Hypothalamus (tissue), 51 donors: ENCODE measurements at places on chromosomes 1 and 21.
A peak's percentile ranks its signal among the peaks of the same experiment; 100 is the strongest.

DNA sequence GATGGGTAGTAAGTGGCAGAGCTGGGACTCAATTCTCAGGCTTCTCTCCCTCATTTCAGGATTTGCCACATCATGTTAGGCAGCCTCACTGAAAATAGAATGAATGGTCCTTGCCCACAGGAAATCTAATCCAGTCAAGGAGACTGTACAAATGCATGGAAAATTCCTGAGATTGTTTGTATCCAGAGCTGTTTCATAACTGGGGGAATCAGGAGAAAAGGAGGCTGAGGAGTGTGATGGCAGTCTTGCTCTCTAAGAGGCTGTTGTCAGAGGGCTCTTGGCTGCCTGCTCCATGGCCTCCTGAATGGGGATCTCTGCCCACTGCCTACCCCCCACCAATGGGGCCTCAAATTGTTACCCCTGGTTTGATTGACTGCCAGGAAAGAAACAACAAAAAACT lies 141.9 kb upstream of the TNR start:
- DNase-seq = no peak

GRCh38 chr1:180848191-180848590 lies 64.5 kb upstream of the KIAA1614 start:
- no peak for DNase-seq

- no peak for DNase-seq
These were observed 68.2 kb downstream of the POFUT2 start for GRCh38 chr21:45219517-45219916.

- DNase-seq = no peak
These were observed 54.6 kb upstream of the IPO9 start for GRCh38 chr1:201774224-201774982.

- DNase-seq = no peak
These were observed 51.4 kb downstream of the YARS1 start for GRCh38 chr1:32765570-32766327.

GRCh38 chr1:48017716-48018115 lies 20.5 kb upstream of the TRABD2B start:
- no peak for DNase-seq

- peak; percentile 65 for DNase-seq
These were observed 31.1 kb upstream of the PEX10 start for GRCh38 chr1:2443277-2444137.

GRCh38 chr1:207054491-207054890 lies 1.4 kb downstream of the PFKFB2 start:
- DNase-seq = no peak

DNA sequence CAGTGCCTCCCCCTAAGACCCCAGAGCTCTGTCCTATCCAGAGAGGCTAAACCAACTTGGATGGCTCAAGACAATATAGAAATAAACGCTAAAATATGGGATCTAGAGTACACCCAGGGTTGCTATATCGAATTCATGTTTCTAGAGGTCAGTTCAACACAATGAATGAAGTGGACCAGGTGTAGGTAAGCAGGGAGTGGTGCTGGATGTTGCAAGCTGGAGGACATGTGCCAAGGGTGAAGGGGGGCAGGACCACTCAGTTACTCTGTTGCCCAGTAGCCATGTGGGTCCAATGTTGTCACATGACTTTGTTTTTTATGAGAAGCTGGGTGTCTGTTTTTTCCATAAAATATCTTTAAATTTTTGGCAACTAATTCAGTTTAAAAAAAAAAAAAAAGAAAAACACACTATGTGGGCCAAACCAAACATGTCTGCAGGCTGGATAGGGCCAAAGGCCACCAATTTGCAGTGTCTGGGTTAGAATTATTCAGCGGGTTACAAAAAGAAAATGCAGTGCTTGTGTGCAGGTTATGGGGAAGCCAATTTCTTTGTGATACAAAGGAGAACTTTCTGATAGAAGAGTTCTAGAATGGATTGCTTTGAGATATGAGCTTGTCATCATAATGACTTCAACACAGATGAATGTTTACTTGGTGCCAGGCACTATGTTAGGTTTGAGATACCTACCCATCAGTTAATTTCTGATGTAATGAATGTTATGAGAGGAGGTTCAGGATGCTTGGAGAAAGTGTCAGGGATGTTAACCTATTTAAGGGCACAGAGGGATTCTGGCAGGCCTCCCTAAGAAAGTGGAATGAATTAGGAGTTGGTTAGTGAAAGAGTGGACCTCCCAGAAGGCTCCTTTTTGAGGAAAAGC lies 8.9 kb downstream of the CACHD1 start:
- no peak for DNase-seq

DNA sequence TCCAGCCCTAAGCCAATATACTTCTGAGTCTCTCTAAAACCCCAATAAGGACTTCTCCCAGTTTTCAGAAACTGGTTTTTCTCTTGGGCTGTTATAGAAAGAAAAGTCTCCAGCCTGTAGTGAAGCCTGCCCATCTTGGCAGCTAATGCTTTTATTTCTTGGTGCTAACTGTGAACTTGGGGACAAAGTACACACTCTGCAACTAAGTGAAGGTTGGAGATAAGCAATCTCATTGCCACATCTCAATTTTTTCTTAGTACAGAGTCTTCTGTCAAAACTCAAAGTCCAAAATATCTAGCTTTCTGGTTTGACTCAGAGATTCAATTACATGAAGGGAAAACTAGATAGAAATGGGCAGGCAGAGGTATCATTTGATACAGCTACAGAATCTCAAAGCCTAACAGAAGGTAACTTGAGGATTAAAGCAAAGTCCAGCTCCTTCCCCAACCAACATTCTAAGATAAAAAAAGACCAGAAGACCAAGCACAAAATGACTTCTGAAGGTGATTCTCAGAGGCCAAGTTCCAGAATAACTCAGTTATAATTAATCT lies 14.0 kb downstream of the AK2 start:
- no peak for DNase-seq

DNA sequence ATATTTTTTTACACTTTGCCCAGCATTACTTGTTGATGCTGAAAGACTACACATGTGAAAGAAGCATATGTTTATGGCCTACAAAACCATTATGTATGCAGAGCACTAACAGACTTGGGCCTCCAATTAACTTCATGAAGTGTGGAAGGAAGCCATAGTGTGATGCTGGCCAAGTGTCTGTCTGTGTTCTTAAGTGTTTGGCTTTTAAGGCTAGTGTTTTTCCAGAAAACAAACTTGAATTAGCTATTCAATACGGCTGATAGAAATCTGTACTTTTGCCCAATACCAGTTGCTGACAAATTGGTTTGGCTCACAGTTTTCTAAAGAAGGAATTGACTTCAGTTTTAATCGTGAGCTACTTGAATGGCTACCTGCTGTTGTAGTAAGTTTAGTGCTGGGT lies 136.1 kb downstream of the ADGRL2 start:
- DNase-seq = no peak

DNA sequence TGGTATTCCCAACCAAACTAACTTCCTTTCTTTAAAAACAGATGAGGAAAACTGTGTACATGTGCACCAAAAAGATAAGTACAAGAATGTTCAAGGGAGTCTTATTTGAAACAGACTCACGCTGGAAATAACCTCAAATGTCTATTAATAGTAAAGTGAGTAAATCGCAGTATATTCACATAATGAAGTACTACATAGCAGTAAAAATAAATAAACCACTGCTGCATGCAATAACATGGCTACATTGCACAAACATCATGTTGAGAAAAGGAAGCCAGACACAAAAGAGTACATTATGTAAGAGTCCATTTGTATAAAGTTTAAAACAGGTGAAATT lies 5.2 kb upstream of the DENND2D start:
- DNase-seq = no peak
